ENCODE measurements at places on chromosomes 12 and 14. TPM values are rescaled to one million over a fixed set of nuclear protein-coding genes. Genes with fewer than 3 reads are reported as not detected.
A peak's percentile ranks its signal among the peaks of the same experiment; 100 is the strongest.

PLA2G1B gene
- not detected for total RNA-seq

TAS2R42 gene
- total RNA-seq, result not detected

DNA sequence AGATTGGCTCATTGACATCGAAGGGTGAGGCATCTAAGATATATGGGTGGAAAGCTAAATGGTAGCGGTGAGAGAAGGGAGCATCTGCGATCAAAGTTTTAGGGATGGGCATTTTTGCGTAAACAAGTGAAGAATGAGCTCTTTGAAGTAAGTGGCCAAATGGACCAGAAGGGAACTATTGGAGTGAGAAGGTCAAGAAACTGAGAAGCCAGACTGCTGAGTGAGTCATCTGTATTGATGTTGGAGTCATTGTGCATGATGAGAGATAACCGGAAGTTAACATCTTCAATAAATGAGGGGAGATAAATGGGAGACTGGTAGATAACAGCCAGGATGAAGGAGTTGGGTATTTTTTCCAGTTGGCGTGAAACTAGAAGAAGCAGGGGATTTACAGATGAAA is 271.9 kb upstream of the PDE3A start:
- no peak overlapping the region for H3K4me3 ChIP-seq
- no peaks in the 10 kb centered on the region for H3K36me3 ChIP-seq
- DNase-seq, result no peak
- H3K27ac ChIP-seq, result no peak overlapping the region
- no peaks in the 10 kb centered on the region for H3K27me3 ChIP-seq
- no peaks in the 10 kb centered on the region for H3K4me1 ChIP-seq

CELA1 gene
- total RNA-seq, result 0.85 TPM

DNA sequence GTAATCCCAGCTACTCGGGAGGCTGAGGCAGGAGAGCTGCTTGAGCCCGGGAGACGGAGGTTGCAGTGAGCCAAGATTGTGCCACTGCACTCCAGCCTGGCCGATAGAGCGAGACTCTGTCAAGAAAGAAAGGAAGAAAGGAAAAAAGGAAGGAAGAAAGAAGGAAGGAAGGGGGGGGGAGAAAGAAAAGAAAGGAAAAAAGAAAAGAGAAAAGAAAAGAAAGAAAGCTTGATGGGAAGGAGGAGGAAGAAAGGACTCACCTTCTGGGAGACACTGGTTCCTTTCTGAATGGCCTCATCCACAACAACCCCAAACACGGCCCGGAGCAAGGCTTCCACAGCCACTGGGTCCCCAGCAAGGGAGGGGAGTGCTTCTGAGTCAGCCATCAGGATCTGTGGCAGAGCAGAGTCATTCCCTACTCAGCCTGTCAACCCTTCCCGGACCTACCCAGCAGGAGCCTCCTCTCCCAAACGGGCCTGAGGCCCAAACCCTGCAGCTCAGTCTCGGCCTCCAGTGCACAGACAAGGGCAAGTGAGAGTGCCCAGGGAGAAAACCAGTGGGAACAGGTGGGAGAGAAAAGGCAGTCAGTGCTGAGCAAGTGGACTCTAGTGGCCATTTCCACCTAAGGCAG is 7.3 kb upstream of the ZNF740 start:
- no peak overlapping the region for H3K27ac ChIP-seq
- peaks cover 2% of the 10 kb centered on the region for H3K4me1 ChIP-seq
- no peak for DNase-seq

DNA sequence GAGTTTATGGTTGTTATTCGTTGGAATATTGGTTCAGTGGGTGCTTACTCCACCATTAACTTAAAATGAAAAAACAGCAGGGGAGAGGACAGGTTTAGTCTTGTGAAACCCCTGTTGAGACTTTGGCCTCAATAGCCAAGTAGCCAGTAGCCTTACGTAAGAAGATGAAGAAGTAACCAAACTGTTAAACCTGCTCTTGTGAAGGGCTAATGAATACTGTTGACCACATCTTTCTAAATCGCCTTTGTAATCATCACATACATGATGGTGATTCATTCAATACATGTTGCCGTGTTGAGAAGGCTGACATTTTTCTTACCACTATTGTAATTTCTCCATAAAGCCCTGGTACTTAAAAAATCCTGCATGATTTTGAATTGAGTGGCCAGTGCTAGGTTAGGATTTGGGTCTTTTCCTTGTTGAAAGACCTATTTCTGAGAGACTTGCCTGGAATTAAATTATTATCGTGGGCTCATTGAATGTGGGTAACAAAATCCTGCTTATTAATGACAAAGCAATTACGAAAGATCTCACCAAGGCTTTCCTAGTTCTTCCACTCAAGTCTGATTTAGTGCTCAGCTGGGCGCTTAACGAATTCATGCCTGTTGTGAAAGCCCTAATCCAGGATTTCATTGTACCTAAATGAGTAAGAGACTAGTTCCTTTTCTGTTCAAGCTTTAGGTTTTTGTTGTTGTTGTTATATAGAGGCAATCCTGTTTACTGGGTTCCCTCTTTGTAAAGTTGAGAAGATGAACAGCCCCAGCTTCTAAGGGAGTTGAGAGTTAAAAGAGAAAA is 333.1 kb downstream of the FUT8 start:
- DNase-seq, result no peak
- no peaks in the 10 kb centered on the region for H3K27me3 ChIP-seq
- no peak overlapping the region for H3K4me3 ChIP-seq
- H3K27ac ChIP-seq, result no peak overlapping the region

- no peak for DNase-seq
- no peak overlapping the region for H3K4me3 ChIP-seq
- peaks cover 6% of the 10 kb centered on the region for H3K36me3 ChIP-seq
- H3K4me1 ChIP-seq, result no peaks in the 10 kb centered on the region
- H3K27ac ChIP-seq, result no peak overlapping the region
These were observed 51.1 kb upstream of the PWP1 start for GRCh38 chr12:107634530-107634929.

PAX9 gene
- not detected for total RNA-seq

DNA sequence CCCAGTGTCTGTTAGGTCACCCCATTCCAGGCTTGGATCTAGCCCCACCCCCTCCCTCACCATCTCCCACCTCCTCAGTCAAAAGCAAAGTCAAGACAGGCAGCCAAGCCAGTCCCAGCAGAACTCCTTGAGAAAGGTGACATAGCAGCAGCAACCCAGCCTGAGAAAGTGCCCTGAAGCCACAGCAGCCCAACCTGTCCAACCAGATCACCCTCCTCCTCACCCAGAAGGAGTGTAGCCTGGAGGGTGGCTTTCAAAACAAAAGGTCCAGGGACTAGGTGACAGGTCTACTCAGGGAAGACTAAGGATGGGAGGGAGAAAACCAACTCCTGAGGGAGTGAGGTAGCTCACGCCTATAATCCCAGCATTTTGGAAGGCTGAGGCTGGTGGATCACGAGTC is 5.2 kb downstream of the RAB15 start:
- no peak overlapping the region for H3K4me3 ChIP-seq
- no peak overlapping the region for H3K27ac ChIP-seq
- no peaks in the 10 kb centered on the region for H3K36me3 ChIP-seq
- H3K4me1 ChIP-seq, result peaks cover 12% of the 10 kb centered on the region
- H3K27me3 ChIP-seq, result no peaks in the 10 kb centered on the region

- peaks cover 20% of the 10 kb centered on the region for H3K4me1 ChIP-seq
- no peak for DNase-seq
- H3K4me3 ChIP-seq, result peak overlapping the region; percentile 72
- no peaks in the 10 kb centered on the region for H3K27me3 ChIP-seq
- peaks cover 6% of the 10 kb centered on the region for H3K36me3 ChIP-seq
These were observed 1.3 kb upstream of the DYRK2 start for GRCh38 chr12:67647181-67647798.

GXYLT1 gene
- total RNA-seq, result 8.0 TPM

- no peak overlapping the region for H3K4me3 ChIP-seq
- peaks cover 3% of the 10 kb centered on the region for H3K4me1 ChIP-seq
- no peaks in the 10 kb centered on the region for H3K27me3 ChIP-seq
- peaks cover 9% of the 10 kb centered on the region for H3K36me3 ChIP-seq
- no peak for DNase-seq
These were observed 4.2 kb downstream of the SOCS4 start for GRCh38 chr14:55031190-55031589.

- H3K36me3 ChIP-seq, result no peaks in the 10 kb centered on the region
- H3K4me3 ChIP-seq, result no peak overlapping the region
- no peaks in the 10 kb centered on the region for H3K4me1 ChIP-seq
- H3K27me3 ChIP-seq, result no peaks in the 10 kb centered on the region
- no peak overlapping the region for H3K27ac ChIP-seq
These were observed 154.9 kb downstream of the FSCB start for GRCh38 chr14:44352201-44352600.
